Activated CD4-positive, alpha-beta memory T cell treated with anti-CD3 and anti-CD28 coated beads, Interleukin-2, amount 10 ng/mL, durations not matched to agents 7 days and 5 days (primary cell): ENCODE measurements at places on chromosomes 7 and 10. TPM values are rescaled to one million over a fixed set of nuclear protein-coding genes. Genes with fewer than 3 reads are reported as not detected.

ANXA8L1 gene
- total RNA-seq: 0.45 TPM

DNA sequence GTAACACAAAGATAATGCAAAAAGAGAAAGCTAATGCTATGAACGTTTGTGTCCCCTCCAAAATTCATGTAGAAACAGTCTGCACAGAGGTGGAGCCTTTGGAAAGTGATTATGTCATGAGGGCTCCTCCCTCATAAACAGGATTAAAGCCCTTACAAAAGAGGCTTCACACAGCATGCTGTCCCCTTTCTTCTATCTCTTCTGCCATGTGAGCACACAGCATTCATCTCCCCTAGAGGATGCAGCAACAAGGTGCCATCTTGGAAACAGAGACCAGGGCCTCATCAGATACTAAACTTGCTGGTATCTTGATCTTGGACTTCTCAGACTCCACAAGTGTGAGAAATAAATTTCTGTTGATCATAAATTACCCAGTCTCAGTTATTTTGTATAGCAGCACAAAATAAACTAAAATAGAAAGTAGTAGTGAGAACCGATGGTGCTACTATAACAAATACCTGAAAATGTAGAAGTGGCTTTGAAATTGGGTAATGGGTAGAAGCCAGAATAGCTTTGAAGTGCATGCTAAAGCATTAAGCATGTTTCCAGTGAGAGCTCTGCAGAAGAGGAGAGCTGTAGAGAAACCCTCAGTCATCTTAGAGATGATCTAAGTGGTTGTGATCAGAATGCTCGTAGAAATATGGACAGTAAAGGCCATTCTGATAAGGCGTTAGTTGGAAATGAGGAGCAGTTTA lies 108.7 kb downstream of the DNAJC1 start:
- H3K4me3 ChIP-seq: no peak overlapping the region
- DNase-seq: no peak
- H3K27ac ChIP-seq: no peak overlapping the region
- peaks cover 47% of the 10 kb centered on the region for H3K36me3 ChIP-seq
- peaks cover 17% of the 10 kb centered on the region for H3K4me1 ChIP-seq

- no peaks in the 10 kb centered on the region for H3K27me3 ChIP-seq
- H3K36me3 ChIP-seq: peaks cover 37% of the 10 kb centered on the region
- H3K4me3 ChIP-seq: no peak overlapping the region
- no peak overlapping the region for H3K27ac ChIP-seq
- no peak for DNase-seq
Measured at GRCh38 chr7:854118-854775, 22.0 kb downstream of the SUN1 start.

ABCA13 gene
- total RNA-seq: not detected

DNA sequence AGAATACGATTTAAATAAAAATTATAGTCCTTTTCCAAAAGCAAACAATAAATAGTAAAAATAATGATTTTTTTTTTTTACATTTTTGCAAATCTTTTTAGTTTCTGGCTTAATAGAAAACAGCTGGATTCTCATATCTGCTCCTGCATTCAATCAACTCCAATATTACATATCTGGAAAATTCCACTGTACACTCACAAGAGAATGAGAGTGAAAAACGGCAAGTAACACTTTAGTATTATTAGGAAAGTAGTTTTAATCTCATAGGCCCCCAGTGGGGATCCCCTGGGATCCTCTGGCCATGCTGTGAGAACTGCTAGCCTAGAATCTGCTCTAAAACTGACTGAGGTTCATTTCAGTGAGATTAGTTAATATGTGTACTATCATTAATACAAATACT lies 128.6 kb upstream of the LRRN3 start:
- DNase-seq: no peak
- no peaks in the 10 kb centered on the region for H3K36me3 ChIP-seq
- H3K4me1 ChIP-seq: no peaks in the 10 kb centered on the region
- no peaks in the 10 kb centered on the region for H3K27me3 ChIP-seq
- H3K4me3 ChIP-seq: no peak overlapping the region
- no peak overlapping the region for H3K27ac ChIP-seq

GRCh38 chr7:4791738-4792536 lies 16.5 kb downstream of the AP5Z1 start:
- peaks cover 27% of the 10 kb centered on the region for H3K36me3 ChIP-seq
- H3K4me3 ChIP-seq: no peak overlapping the region
- DNase-seq: peak; percentile 75
- no peaks in the 10 kb centered on the region for H3K27me3 ChIP-seq

DNA sequence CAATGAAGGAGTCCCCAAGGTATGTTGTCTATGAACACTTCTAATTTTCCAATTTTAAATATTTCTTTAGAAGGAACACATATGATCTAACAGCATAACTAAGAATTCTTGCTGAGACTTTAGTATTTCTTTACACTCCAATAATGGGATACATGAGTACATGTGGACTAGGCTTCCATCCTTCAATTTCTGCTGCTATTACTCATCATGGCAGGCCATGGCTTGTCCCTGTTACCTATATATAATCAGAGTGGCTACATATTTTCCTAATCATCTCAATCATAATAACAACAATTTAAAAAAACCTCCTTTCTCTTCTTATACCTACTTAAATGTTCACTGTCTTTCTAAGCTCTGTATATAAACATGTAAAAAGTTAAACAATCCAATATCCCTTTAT lies 60.3 kb upstream of the TAC1 start:
- H3K4me1 ChIP-seq: no peaks in the 10 kb centered on the region
- H3K4me3 ChIP-seq: no peak overlapping the region
- H3K27ac ChIP-seq: no peak overlapping the region
- DNase-seq: no peak

- no peak overlapping the region for H3K4me3 ChIP-seq
- no peaks in the 10 kb centered on the region for H3K27me3 ChIP-seq
- H3K36me3 ChIP-seq: peaks cover 2% of the 10 kb centered on the region
Measured at GRCh38 chr10:23359692-23360380, 15.2 kb upstream of the C10orf67 start.

GRCh38 chr10:113557903-113558321 lies 5.1 kb downstream of the HABP2 start:
- peaks cover 11% of the 10 kb centered on the region for H3K4me1 ChIP-seq
- no peak for DNase-seq
- peaks cover 25% of the 10 kb centered on the region for H3K27me3 ChIP-seq
- H3K4me3 ChIP-seq: no peak overlapping the region

- peaks cover 3% of the 10 kb centered on the region for H3K4me1 ChIP-seq
- H3K27me3 ChIP-seq: no peaks in the 10 kb centered on the region
- H3K4me3 ChIP-seq: no peak overlapping the region
- DNase-seq: no peak
- H3K36me3 ChIP-seq: peaks cover 58% of the 10 kb centered on the region
Measured at GRCh38 chr7:99000904-99001465, 122.7 kb downstream of the TRRAP start.

DNA sequence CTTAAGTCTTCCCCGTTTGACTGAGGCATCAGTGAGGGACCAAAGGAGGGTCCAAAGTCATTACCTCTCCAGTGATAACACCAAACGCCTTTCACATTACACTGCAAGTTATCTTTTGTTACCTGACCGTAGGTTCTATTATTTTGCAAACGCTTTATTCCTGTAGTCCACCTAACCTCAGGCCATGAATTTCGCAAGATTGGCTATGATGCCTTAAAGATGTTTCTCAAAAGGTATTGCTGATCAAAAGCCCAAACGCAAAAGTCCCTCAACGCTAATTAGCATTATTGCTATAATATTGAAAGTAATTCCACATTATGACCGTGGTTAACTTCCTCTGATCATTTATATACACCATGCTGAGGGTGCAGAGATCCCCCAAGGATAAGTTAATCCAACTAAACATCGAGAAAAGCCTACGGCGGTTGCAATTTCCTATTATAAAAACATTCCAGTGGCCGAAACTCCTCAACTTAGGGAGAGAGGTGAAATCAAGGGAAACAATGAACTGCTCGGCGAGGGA lies 649 bp downstream of the DNA2 start:
- H3K27ac ChIP-seq: peak overlapping the region; percentile 91
- H3K4me1 ChIP-seq: peaks cover 28% of the 10 kb centered on the region
- H3K36me3 ChIP-seq: peaks cover 38% of the 10 kb centered on the region
- H3K4me3 ChIP-seq: peak overlapping the region; percentile 93
- H3K27me3 ChIP-seq: no peaks in the 10 kb centered on the region
- no peak for DNase-seq

SFTPA1 gene
- not detected for total RNA-seq

CFAP46 gene
- not detected for total RNA-seq

SYT15 gene
- 0.95 TPM for total RNA-seq

DNA sequence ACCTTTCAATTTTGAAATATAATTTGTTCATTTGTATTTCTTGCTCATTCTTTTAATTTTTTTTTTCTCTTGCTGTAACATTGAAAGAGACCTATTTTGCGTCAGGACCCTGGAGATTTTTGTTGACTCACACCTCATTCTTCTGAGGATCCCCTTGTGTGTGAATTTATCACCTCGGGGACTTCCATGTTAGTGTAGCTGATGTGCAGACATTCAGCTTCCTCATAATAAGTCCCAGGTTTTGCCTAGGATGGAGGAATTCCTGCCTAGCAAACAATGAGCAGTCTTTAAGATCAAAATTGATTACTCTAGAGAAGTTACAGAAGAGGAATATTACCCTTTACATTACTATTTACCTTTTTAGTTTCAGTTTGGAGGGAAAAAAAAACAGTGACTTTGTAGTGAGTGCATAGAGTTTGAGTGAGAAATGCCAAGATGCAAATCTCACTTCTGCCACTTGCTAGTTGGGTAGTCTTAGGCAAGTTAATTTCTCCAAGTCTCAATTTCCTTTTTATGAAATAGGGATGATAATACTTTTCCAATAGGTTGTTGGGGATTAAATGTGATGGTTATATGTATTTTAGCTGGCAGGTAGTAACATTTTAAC lies 14.3 kb downstream of the TES start:
- peaks cover 61% of the 10 kb centered on the region for H3K4me1 ChIP-seq
- H3K4me3 ChIP-seq: no peak overlapping the region
- H3K27ac ChIP-seq: no peak overlapping the region
- H3K27me3 ChIP-seq: no peaks in the 10 kb centered on the region
- H3K36me3 ChIP-seq: peaks cover 21% of the 10 kb centered on the region

DNA sequence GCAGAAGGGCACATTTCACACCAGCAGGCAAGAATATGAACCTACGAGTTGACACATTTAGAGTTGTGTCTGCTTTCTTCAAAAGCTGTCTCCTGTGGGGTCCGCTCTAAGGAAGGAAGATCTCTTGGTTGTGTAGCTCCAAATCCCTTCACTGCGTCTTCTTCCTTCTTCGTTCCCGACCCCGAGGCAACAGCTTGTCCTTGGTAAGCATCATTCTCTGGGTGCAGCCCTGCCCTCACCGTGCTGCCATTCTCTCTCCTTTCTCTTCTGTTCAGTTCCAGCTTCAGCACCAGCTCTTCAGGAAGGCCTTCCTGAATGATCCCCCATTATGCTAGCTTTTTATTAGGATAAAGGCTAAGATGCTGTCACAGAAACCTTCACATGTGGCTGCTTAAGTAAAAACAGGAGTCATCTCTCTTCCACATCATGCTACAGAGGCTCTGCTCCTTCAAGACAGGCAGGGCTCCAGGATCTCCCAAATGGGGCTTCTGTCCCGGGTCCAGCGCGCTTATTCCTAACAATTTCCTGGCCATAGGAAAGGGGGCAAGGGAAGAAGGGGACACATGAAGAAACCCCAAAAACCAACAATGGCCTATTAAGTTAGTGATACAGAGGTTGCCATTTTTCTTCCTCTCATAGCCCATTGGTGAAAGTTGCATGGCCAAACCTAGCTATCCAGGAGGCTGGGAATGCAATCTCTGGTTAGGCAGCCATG lies 52.2 kb upstream of the SHH start:
- no peaks in the 10 kb centered on the region for H3K4me1 ChIP-seq
- H3K27me3 ChIP-seq: peaks cover 3% of the 10 kb centered on the region
- peak; percentile 6 for DNase-seq
- no peak overlapping the region for H3K4me3 ChIP-seq

ZNF853 gene
- 0.18 TPM for total RNA-seq

DNA sequence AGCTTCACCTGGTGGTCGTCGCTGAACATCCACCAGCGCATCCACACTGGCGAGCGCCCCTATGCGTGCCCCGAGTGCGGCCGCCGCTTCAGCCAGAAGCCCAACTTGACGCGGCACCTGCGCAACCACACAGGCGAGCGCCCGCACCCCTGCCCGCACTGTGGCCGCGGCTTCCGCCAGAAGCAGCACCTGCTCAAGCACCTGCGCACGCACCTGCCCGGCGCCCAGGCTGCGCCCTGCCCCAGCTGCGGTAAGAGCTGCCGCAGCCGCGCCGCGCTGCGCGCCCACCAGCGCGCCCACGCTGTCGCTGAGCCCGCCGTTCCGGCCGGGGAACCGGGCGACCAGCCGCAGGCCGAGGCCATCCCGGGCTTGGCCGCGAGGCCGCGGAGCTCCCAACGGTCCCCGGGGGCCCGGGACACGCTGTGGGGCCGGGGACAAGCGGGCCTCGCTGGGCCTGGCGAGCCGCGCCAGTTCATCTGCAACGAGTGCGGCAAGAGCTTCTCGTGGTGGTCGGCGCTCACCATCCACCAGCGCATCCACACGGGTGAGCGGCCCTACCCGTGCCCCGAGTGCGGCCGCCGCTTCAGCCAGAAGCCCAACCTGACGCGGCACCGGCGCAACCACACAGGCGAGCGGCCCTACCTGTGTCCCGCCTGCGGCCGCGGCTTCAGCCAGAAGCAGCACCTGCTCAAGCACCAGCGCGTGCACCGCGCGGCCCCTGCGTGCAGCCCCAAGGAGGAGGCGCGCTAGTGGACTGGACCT lies 18.4 kb downstream of the ZNF775 start:
- H3K27ac ChIP-seq: no peak overlapping the region
- H3K4me3 ChIP-seq: no peak overlapping the region
- no peak for DNase-seq
- H3K36me3 ChIP-seq: peaks cover 4% of the 10 kb centered on the region
